ENCODE measurements at places on chromosomes 2 and 18.

GRCh38 chr18:35337286-35337685 lies 6.9 kb downstream of the ZNF24 start:
- no peak for DNase-seq

DNA sequence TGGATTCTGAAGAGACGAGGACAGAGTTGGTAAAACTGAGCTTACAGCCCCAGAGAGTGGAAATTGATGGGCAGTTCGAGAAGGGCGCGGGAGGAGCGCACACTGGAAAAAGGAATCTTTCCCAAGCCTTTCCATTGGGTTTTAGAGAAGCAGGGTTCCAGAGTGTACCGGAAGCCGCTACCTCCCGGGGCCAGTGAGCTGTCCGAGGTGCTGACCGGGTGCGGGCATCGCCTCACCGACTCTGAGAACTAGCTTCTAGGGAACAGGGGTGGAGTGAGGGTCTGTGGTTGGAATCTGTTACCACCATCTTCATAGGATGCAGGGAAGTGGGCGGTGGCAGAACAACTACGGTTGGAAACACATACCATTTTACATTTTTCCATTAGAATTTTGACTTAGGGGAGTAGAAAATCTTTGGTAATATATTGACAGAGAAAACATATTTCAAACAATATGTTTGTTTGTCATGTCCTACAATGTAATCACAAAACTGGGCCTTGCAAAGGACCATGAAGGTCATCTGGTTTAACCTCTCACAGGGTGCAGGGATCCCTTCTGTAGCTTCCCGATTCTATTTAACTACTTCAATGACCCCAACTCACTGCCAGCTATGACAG lies 724 bp downstream of the NMS start:
- no peak for DNase-seq

- no peak for DNase-seq
Measured at GRCh38 chr2:120566331-120567035, 169.2 kb upstream of the GLI2 start.

DNA sequence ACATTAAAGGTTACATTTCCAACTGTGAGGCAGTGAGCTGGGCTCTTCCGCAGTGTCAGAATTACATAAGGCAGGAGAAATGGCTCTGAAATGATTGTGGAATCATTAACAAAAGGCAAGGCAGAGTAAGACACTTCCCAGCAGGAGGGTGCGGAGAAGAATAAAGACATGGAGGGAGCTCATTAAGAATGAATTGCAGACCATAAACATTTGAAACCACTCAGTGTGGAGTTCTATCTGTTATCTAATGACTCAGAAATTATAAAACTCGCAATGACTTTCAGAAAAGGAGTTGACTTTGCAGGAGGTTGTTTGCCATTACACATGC lies 77.0 kb downstream of the SMIM21 start:
- DNase-seq, result no peak
